ENCODE measurements at places on chromosomes 6 and 20. TPM values are rescaled to one million over a fixed set of nuclear protein-coding genes. Genes with fewer than 3 reads are reported as not detected.

DNA sequence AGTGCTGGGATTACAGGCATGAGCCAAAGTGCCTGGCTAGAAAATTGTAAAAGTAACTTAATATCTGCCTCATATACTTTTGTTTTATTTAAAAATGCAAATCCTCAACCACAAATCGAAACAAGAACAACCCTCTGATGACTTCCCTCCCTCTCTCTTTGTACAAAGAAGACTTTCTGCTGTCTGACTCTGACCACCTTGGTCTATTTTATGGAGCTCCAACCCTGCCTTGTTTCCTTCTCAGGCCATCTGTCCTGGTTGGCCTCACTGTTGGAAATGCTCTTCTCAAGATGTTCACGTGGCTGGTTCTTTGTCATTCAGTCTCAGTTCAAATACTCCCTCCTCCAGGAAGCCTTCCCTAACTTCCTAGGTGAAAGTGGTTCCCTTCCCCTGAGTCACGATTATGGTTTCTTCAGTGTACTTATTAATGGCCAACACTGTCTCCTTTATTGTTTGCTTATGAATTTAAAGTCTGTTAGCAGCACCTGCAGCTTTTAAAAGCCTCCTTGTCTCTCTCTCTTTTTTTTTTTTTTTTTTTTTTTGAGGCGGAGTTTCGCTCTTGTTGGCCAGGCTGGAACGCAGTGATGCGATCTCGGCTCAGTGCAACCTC is 151.5 kb upstream of the SALL4 start:
- no peak for DNase-seq

Gene WFDC12
- not detected for polyA plus RNA-seq

GRCh38 chr6:25418454-25419052 is 139.4 kb downstream of the CARMIL1 start:
- DNase-seq: no peak

GRCh38 chr6:78400076-78400475 is 467.3 kb upstream of the IRAK1BP1 start:
- no peak for DNase-seq

Gene SERAC1
- polyA plus RNA-seq: 13.9 TPM

DNA sequence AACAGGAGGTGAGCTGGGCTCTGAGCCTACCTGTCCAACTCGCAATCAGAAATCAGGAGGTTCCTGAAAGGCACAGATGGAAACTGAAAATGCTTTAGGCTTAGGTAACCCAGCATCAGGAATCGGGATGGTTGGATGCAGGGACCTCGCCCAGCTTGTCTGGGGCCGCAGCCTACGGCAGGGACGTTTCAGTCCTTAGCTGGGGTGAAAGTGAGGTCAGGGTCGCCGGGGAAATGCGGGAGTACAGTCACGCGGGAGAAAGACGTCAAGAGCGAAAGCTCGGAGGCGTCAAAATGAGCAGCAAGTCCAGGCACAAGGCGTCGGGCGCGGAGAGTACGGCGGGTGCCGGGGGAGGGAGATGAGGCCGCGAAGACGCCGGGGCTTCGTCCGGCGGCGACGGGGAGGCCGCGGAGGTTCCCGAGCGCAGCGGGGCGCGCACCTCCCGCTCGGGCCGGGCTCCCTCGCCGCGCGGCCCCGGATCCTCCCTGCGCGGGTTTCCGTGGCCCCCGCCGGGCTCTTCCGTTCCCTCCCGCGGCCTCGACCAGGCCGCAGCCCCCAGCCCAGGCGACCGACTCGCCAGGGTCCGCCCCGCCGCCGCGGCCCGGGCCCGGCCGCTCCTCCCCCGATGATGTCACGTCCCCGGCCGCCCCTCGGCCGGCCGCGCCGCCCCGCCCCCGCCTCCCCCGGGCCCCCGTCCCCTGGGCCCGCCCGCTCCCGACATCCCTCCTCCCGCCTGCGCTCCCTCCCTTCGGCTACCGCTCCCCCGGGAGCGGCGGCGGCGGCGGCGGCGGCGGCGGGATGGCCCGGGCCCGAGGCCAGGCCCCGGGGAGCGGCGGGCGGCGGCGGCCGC is at the start of gene EBF4:
Gene EBF4 (plus strand): TSS at position 745 of the 850 bp plus-strand sequence. CDS start 866 bp downstream, outside the sequence.
- DNase-seq: peak; percentile 29

Gene ABHD16B
- polyA plus RNA-seq: not detected

DNA sequence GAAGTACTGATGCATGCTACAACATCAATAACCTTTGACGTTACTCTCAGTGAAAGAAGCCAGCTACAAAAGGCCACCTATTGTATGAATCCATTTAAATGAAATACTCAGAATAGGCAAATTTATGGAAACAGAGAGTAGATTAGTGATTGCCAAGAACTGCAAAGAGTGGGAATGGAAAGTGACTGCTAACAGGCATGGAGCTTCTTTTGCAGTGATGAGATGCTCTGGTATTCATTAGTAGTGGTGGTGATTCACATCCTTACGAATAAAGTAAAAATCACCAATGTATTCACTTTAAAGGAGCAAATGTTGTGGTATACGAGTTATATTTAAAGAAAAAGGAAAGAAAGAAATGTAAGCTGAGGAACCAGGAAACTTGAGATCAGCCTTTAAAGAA is 126.8 kb upstream of the SAMD5 start:
- DNase-seq: no peak

DNA sequence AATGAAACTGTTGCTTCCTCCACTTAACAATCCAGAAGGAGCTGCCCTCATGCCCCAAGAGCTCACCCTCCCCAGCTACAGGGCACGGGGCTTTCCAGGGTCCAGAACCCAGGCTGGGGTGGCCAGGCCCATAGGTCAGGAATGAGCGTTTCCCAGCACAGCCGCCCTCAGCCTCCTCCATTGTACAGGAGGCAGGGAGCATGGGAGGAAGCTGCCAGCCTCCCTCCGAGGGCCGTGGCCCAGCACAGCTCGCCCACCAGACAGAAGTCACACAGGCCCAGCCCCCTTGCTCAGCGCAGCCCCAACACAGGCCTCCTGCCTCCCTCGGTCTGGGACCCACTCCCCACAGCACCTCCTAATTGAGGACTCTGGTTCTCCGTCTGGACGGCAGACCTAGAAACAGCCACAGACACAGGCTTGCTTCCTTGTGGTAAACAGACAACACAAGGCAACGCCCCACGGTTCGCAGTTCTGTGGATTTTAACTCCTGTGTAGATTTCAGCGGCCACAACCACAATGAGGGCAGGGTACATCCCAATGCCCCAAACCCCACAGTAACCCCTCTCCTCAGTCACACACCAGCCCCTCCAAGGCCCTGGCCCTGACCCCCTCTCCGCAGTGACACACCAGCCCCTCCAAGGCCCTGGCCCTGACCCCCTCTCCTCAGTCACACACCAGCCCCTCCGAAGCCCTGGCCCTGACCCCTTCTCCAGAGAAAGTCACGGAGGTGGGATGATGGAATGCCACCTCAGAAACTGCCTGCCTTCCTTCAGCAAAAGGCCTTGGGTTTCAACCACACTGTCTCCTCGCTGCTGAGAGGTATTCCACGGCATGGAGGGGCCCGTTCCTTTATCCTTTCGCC is 173.5 kb downstream of the DLL1 start:
- DNase-seq: no peak

DNA sequence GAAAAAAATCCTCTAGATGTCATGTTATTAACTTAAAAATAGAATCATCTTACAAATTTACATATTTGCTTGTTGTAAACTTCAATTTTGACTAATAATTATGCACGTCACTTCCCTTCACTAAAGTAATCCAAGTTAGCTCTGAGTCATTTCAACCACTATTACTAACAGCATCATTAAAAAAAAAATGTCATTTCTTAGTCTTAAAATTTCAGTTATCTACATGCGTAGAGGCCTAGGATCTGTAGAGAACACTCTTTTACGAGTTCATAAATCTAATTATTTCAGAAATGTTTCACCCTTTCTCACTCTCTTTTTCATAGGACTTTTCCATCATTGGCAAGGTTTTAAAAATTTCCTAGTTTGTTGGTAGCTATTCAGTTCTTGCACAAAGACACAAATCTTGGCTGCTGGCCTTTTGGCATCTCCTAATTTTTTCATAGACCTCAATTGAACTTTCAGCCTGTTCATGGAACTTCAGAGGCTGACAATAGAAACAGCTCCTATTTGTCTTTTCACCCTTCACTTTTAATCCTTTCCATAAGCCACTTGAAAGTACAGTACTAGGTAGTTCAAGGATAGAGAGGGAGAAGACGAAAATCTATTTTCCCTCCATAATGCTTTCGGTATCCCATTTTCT is 61.5 kb downstream of the OGFRL1 start:
- DNase-seq: no peak

DNA sequence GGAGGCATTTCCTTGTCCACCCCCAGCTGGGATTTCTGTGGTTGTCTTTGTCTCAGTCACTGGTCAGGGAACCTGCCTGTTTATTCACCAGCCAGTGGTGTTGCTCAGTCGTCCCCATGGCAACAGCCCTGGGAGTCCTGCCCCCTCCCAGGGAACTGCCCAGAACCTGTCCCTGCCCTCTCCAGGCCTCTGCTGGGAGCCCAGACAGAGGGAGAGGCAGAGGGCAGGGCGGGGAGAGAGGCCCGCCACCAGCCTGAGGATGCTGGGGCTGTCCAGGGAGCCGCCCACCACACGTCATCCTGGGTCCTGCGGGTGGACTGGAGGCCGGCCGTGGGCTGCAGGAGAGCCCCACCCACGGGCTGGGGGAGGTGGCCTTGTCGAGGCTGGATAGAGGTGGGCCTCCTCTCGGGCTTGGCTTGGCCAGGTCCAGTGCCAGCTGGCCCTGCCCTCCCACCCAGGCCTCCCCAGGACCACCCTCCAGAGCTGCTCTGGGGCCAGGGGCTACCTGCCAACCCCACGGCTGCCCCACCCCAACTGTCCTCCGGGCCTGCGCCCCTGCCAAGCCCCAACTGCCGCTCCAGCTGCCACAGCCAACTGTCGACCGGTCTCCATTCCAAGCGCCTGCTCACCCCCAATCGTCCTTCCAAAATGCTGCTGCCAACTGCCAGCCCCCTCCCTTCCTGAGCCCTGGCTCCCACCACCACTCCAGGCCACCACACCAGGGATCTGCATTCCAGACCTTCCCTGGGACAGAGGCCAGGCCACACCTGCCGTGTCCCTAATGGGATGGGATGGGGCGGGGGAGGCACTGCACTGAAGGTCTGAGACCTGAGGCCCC is 4.2 kb upstream of the ZBTB46 start:
- peak; percentile 84 for DNase-seq

Gene PAK5
- 0.69 TPM for polyA plus RNA-seq

Gene F13A1
- polyA plus RNA-seq: 13.2 TPM

Data from right renal cortex interstitium (tissue), 3 donors.